ENCODE measurements at places on chromosomes 7 and 10. TPM values are rescaled to one million over a fixed set of nuclear protein-coding genes. Genes with fewer than 3 reads are reported as not detected.

DNA sequence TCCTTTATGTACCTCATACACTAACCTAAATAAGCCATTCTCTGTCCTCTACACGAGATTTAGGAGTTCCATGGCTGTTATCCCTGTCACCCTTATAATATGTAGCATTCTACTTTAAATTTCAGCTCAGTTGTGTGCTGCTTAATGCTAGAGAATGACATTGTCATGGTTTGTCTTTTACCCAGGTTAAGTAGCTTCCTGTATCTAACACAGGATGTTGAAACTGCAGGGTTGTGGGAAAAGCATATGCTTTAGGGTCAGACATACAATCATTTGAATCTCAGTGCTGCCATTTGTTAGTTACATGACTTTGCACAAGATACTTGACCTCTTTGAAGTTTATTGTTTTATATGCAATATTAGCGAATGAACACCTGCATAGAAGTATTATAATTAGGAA is 235.1 kb upstream of the CACNA2D1 start:
- DNase-seq: no peak

DNA sequence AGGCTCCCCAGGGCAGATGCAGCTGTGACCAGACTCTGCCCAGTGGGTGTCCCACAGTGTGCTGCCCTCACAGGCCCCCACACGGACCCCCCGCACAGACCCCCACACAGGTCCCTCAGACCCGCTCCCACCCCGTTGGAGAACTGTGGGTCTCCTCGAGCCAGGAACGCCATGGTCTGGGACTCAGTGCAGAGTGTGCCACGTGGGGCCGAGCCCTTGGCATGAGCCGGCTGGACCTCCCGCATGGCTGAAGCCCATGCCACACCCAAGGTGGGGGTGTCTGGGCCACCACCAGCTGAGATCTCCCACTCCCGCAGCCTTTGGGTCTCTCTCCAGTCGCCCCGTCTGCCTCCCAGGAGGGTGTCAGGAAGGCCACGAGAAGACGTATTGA is 34.3 kb downstream of the JAKMIP3 start:
- no peak for DNase-seq

DNA sequence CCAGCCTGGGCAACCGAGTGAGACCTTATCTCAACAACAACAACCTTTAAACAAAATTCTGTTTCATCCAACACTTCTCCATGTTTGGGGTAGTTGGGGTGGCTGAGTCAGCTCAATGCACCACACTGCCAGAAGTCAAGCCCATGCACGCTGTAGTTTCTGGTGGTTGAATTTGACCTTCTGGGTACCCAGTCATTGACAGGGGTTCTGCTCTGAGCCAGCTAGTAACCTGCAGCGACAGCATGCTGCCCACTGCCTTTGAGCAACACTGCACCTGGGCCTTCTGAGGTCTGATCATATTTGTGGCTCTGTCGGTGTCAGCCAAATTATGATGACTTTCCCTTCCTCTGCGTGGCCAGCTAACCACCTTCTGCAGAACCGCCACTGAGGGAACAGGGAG is 84.6 kb upstream of the ZNF438 start:
- no peak for DNase-seq

DNA sequence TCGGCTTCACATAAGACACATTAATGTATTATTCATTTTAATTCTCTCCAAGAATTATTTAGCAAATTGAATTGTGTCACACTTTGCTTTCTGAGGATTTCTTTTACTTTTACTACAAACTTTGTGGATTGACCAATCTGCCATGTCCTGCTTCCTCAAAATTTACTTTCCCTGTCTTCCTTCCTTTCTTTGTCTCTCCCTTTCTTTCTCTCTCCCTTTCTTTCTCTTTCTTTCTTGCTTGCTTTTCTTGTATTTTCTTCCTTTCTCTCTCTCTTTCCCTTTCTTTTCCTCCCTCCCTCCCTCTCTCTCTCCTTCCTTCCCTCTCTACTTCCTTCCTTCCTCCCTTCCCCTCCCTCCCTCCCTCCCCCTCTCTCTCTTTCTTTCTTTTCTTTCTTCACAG is 37.8 kb downstream of the SP8 start:
- DNase-seq: no peak

Gene GHRHR
- polyA plus RNA-seq: 1.6 TPM

Gene GDF10
- 1.1 TPM for polyA plus RNA-seq

Gene CPVL
- 9.4 TPM for polyA plus RNA-seq

Gene ITIH5
- 19.7 TPM for polyA plus RNA-seq

Gene TMEM106B
- polyA plus RNA-seq: 8.0 TPM

Gene GBX1
- not detected for polyA plus RNA-seq
